ENCODE measurements at places on chromosomes 5 and 9.

DNA sequence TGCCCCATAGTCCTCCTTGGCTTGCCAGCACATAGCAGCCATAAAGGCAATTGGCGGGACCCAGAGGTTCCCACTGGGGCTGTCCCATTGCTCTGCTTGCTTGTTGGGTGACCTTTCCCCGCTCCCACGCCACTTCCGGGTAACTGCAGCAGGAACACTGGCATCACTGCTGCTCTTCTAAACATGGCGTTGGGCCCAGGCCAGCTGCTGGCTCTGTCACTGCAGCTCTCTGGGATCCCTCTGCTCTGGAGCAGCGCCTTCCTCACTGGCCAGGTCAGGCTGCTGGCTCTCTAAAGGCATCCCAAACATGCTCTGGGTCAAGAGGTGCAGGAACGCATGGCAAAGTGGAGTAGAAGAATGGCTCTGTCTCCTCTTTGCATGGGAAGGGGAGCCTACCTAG is 92.9 kb downstream of the DRD1 start:
- no peak for DNase-seq

DNA sequence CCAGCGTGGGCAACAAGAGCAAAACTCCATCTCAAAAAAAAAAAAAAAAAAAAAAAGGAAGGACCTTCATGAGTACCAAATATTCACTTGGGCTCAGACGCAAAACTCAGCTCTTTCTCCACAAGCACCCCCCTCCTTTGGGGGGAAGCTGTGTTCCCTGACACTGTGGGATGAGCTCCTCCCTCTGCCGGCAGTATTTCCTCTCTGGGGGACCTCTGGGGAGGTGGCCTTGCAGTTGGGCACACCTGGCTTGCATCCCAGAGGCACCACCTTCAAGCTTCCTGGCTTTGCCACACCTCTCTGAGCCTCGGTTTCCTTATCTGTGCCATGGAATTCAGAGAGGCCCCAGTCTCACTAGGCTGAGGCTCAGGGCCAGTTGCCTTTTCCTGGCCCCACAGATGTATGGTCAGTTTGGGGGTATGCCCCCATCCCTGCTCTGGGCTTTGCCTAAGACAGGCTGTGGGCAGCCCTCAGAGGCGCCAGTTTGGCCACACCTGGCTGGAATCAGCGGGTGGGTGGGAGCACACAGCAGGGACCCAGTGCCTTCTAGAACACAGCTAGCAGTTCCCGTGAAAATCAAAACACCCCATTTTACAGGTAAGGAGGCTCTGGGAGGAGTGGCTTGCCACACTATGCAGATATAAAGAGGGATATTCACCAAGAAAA is 157.5 kb upstream of the IER5L start:
- DNase-seq = no peak

GRCh38 chr5:102832445-102832844 is 77.3 kb downstream of the PAM start:
- DNase-seq = no peak

GRCh38 chr5:99061711-99062110 is 132.9 kb upstream of the CHD1 start:
- DNase-seq = no peak

GRCh38 chr5:14054965-14055963 is 87.9 kb upstream of the TRIO start:
- no peak for DNase-seq

DNA sequence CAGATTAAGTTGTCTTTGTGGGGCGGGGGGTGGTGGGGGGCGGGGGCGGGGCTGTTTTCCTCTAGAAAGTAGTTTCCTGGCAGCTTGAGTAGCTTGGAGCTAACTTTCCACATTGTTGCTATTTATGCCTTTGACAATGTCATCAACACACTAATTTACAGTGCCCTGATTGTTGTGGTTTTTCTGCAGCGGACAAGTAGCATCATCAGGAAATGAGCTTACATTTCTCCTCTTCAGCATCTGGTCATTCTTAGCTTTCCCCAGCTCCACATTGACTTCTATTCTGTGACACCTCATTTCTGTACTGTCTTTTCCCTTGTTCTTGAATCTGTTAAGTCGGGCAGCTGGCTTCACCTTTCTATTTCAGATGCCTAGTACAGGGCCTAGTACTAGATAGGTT is 112.3 kb upstream of the RAD23B start:
- no peak for DNase-seq

- no peak for DNase-seq
Observed at GRCh38 chr9:22463205-22463604, 16.6 kb downstream of the DMRTA1 start.

DNA sequence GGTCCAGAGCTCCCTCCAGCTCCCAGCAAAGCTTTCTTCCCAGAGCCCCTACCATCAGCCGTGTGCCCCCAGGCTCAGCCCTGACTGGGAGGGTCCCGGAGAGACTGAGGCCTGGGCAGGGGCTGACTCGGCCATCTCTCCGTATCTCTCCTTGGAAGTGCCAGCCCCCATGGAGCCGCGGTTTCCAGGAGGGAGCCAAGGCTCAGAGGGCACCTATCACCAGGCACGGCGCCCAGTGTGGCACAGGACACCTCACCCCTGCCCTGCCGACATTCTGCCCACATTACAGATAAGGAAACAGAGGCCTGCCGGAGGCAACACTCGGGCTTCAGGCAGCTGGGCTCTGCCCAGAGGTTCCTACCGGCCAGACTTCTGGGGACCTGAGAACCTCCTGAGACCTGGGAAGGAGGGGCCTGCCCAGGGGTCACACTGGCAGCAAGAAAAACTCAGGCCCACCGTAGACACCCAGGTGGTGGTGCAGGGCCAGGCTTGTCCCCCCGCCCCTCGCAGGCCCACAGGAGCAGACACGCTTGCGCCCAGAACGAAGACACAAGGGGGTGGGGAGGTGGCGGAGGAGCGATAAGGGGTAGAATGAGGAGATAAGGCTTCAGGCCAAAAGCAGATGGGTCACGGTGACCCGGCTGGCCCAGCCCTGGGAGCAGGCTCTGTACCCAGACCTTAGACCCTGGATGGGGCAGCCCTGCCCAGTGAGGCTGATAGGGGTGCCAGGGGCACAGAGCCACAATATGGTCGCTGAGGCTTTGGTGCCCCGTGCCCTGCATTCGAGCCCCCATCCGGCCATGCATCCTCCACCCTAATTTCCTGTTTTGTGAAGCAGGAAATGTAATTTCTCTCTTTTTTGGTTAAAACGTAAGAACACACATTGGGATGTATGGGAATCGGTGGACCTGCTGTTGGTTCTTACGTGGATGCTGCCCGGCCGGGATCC is 11.8 kb downstream of the NR5A1 start:
- no peak for DNase-seq
